ENCODE measurements at places on chromosomes 13 and 19. TPM values are rescaled to one million over a fixed set of nuclear protein-coding genes. Genes with fewer than 3 reads are reported as not detected.
A peak's percentile ranks its signal among the peaks of the same experiment; 100 is the strongest.

DNA sequence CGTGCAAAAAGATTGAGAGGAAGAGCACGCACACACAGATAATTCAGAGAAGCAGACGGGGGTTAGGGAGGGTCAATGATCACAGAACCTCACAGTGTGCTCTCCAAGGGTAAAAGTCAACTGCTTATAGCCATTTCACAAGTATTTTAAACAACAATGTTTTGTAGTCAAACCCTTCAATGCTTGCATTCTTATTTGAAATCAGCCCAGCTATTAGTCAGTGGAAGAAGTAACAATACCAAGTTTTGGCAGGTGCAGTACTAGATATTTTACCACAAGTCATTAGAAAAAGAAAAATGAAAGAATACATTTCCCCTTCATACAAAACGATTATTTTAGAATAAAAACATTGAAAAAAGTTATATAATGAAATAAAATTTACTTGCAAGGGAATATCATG lies 2.6 kb downstream of the CSNK1A1L start:
- DNase-seq: no peak

- DNase-seq: no peak
These were observed 11.6 kb upstream of the DNMT1 start for GRCh38 chr19:10206226-10206885.

GRCh38 chr19:44176590-44176989 lies 11.7 kb downstream of the ZNF226 start:
- no peak for DNase-seq

DNA sequence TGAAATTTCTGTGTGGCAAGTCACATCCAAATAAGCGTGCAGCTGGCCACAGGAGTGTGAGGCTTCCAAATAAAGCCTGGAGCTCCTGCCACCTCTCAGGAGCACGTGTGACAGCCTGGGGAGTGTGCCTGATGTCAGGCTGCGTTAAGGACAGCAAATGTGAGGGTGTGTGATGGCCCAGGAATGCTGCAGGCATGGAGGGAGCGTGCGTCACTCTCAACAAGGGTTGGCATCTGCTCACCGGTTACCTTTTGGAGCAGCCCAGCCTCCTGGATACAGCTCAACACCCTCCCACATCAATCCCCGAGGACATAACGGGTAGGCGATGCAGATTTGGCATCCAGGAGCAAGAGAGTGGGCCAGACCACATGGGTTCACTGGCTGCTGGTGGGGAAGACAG lies 19.0 kb downstream of the NUMBL start:
- peak; percentile 62 for DNase-seq

BSPH1 gene
- total RNA-seq: not detected

All from left ventricle myocardium superior (tissue), 1 donor.